ENCODE measurements at places on chromosomes 2 and 18.

DNA sequence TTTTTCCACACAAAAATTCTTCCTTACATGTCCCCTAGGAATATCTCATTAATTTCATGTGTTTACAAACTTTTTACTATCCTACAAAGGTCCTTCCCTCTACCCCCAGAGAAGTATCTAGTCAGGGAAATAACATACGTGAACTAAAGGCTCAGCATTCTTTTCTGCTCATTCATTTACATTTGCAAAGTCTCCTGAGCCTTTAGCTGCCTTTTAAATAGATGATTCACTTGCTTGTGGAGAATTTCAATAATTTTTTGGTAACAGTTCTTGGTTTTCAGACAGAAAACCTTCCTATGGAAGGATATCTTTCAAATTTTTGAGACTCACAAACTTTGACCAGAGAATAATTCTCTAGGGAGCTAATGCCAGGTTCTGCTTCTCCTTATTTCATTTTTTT is 81.5 kb upstream of the RMDN2 start:
- DNase-seq = no peak

DNA sequence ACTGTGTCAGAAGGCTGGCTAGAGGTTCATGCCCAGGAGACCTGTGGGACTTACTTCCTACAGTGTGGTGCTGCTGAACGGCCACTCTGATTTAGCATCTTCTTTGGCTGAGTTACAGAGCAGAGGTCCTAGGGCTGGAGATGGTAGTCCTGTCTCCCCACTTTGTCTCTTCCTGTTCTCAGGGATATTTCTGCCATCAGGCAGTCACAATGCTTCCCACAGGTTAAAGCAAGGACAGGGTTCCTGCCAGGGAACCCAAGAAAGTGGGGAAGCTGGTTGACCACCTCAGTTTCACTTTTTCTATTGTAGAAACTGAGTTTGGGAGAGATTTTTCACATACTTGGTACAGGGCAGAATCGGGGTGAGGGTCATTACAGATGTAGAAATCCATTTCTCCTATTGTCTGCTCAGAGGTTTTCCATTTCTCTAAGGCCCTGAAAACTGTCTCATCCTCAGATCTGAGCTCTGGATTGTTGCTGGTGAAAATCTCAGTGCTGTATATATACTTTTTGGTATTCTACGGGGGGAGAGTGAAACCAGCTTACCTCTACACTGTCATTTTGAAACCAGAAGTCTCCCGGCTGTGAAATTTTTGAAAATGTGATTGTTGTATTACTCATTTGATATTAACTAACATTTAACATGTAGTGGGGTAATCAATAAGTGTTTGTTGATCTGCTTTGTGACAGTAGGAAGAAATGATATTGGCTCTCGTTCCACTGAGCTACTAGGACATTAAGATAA is 37.0 kb upstream of the MEP1B start:
- no peak for DNase-seq

DNA sequence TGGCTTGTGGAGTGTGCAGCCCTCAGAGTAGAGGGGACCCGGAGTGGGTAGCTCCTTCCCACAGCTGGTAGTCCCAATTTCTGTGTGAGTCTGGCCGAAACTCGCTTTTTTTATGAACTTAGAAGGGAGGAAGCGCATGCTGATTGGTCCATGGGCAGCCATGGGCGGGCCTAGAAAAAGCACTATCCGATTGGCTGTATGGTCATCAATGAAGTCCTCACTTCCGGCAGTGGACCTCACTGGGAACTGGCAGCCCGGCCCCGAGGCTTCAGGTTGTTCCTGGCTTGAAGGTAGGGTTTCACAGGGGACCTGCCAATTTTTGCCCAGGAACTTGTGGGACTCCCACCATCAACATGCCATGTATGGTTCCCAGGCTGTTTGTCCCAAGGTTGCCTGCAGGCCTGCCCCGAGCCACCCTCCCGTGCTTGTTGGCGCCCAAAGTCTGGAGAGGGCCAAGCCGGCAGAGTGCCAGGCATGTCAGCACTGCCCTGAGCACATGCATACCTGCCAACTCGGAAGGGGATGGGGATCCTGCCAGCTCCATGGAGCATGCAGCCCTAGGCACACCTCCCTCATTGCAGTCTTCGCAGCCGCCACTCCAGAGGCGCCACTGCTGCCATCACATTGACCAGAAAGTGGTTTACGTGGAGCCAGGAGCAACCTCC is 98.5 kb downstream of the ATP9B start:
- no peak for DNase-seq

DNA sequence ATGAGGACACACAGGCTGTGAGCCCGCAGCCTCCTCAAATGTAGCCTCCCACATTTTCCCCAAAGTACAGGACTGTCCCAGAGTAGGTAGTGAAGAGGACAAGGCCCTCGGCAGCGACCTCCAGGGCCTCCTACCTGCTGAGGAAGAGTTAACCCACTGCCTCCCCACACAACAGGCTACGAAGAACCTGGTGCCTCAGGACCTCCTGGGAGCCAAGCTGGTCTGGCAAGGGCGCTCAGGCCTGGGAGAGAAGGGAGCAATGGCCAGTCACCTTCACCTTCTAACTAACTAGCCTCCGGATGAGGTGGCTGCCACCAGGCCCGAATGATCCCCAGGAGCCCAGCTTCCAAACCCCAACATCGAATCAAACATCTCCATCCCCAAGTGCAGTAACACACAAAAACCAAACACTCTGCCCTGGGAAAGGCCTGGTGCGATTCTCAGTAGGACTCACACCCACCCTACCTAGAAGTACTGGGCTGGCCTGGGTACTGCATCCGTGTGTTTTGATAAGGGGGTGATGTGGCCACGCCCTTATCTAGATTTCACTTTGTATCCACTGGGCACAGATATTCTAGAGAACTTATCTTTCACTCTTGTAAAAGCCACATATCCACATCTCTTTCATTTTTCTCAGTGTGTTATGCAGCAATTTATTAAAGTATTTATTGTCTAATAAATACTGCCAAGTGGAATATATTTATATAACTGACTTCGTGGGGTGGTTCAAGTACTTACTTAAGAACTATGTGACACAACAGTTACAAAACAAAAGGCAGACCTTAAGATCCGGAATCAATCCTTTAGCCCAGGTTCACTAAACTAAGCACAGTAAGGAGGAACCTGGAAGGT is 9.7 kb downstream of the ERFE start:
- no peak for DNase-seq

- DNase-seq = peak; percentile 31
Measured at GRCh38 chr2:56127463-56128152, 56.2 kb upstream of the CCDC85A start.

GRCh38 chr2:38327580-38327979 is 49.5 kb downstream of the ATL2 start:
- DNase-seq = no peak

- DNase-seq = no peak
Measured at GRCh38 chr2:240903191-240904060, 2.7 kb upstream of the CROCC2 start.

DNA sequence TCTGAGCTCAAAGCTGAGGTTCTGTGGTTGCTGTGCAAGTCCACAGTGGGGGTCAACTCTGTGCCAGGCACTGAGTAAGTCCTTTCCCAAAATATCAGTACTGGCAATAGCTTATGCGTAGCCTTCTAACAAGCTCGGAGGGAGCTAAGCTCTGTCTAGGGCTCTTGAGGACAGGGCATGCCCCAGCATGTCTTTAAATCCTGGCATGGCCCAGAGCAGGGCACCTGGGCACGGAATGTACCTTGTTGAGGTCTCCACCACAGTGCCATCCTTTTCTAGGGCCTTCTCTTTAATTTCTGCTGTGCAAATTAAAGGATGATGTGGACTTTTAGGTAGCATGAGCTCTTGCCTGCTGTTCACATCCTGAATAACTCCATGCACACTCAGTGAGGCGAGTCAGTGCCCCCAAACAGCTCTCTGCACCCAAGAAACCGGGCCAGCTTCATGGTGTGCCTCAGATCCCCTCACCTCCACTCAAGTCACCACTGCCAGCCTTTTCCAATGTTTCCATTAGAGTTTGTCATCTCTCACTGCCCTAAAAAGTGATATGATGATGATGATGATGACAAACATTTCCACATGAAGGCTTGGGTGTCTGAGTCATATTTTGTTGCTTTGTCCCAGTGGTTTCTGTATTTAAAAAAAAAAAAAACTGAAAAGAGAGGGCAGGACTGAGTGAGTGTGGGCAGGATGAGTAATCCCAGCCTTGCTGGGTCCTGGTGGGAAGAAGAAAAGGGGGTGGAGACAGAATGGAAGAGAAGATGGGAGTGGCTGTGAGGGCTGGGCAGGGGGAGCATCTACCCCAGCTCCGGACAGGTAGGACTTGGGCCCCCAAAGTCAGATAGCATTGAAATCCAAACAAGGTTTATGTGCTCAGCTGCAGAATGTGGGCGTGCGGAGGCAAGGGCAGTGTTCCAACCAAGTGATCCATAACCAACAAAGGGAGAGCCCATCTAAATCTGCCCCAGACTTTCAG is 78.9 kb downstream of the ZBTB7C start:
- DNase-seq = no peak

DNA sequence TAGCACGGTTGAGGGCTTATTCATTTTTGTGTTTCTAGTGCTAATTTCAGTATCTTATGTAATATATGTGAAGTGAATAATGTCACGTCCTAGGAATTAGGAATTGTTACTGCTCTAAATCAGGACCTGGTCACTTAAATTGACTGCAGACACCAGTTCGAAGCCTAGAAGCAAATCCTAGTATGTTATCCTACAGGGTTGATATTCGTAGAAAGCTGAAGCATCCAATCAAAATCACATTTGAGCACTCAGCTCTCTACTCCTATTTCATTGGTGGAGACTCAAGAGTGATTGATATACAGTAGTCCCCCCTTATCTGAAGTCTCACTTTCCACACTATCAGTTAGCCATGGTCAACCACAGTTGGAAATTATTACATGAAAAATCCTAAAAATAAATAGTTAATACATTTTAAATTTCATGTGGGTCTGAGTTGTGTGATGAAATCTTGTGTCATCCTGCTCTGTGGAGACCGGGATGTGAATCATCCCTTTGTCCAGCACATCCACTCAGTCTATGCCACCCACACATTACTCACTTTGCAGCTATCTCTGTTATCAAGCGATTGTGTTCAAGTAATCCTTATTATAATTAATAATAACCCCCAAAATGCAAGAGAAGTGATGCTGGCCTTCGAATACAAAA is 35.2 kb upstream of the SCN9A start:
- DNase-seq = no peak

DNA sequence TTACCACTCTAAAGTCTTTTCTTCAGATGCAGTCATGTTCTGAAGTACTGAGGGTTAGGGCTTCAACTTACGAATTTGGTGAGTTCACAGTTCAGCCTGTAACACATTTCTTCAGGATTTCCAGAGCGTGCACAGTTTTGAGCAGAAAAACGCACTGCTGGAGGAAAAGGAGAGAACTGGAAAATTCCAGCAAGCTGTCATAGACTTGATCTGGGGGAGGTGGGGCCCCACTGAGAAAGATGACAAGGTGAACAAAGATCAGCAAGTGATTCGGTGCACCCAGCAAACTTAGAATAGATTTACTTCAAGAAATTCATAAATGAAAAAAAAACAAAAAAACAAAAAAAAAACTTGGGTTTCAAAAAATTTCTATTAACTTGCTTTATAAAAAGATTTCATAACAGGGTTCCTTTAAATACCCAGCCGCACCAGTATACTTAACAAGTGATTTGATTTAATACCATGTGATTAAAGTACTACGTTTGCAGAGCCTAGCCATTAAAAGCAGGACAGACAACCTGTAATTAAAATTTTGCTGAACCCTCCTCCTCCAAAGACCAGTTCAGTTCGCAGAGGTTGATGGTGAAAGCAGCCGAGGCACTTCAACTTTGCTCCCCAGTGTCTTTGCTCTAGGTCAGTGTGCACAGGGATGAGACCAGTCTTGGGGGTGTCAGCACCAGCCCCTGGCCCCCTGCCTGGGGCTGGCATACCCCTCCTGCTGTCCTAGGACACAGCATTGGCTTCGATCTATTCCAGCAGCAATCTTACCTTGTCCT is 30.5 kb downstream of the CTIF start:
- DNase-seq = no peak

Measured in globus pallidus (tissue), 1 donor.